ENCODE measurements at places on chromosomes 6 and 20.
A peak's percentile ranks its signal among the peaks of the same experiment; 100 is the strongest.

DNA sequence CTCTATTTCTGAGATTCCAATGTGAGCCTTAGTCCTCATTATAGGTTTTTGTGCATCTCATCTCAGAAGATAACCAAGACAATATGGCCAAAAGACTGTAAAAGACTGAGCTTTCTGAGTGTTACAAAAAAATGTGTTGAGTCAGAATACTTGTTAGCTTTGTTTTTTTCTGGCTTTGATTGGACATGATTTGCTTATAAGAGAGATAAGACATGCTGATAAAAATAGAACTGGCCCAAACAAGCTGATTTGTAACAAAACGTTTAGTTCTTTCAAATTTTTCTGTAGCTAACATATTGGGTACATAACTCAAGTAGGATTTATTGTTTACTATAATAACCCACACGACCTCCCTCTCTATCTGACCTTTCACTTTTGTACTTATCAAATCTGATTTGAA, 32.9 kb downstream of the FILIP1 start:
- peak; percentile 53 for DNase-seq

- DNase-seq, result no peak
These were observed 167.6 kb upstream of the GJE1 start for GRCh38 chr6:141965016-141965545.

DNA sequence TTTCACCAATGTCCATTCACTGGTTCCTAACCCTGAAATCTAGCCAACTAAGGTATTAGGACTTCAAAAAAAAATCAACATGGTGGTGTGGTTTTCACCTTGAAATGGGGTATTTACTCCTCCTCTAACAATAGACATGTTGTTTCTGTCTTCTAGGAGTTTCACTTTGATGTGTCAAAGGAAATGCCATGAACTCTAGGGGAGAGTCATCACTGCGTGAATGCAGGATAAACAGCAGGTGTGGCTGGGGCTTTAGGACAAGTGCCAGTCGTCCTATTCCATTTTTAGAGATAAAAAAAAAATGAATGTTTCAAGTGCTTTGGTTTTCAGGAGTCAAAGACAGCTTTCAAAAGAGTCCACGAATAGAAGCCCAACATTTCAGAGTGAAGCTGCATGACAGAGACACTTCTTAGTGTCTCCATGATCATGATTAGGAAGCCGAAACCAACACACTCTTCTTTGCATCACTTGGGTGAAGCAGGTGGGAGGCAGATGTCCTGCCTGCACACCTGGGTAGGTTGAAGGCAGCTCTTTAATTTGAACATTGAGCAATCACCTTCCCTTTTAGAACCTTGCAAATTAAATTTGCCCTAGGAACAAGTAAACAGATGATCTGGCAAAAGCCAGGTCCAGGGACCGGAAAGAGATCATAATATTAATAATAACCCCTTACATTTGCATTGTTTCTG, 328.5 kb upstream of the PRDM1 start:
- no peak for DNase-seq

GRCh38 chr6:106964099-106964498, 10.4 kb downstream of the CD24 start:
- DNase-seq, result no peak

GRCh38 chr6:158706369-158706982, 56.6 kb downstream of the SYTL3 start:
- peak; percentile 23 for DNase-seq

- DNase-seq, result peak; percentile 78
These were observed 9.4 kb upstream of the COMMD7 start for GRCh38 chr20:32752458-32753250.

- no peak for DNase-seq
These were observed 1543.5 kb downstream of the GRIK2 start for GRCh38 chr6:102936959-102937358.

GRCh38 chr20:52539891-52540290, 348.3 kb upstream of the ZFP64 start:
- DNase-seq, result no peak

DNA sequence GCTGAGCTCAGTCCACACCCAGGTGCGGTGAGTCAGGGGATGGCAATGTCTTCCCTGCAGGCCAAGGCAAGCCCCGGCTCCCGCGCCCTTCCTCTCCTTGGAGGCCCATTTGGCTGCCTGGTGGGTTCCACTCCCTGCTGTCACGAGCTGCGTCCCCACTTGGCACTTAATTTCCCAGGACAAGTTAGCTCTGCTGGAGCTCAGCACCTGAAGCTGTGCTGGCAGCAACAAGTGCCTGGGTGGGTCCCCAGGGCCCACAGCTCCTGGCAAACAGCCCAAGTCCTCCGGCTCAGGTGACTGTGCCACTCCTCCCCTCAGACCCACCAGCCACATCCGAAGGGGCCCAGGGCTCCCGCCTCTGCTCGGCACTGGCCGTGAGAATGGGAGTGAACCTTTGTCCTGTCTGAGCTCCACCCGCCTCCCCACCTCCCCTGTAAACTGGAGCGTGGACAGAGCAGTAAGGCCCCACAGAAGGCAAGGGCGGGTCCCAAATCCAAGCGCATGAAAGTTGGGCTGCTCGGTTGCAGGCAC, 16.9 kb downstream of the LAMA5 start:
- no peak for DNase-seq

GRCh38 chr6:122709922-122710512, 69.5 kb upstream of the FABP7 start:
- no peak for DNase-seq

DNA sequence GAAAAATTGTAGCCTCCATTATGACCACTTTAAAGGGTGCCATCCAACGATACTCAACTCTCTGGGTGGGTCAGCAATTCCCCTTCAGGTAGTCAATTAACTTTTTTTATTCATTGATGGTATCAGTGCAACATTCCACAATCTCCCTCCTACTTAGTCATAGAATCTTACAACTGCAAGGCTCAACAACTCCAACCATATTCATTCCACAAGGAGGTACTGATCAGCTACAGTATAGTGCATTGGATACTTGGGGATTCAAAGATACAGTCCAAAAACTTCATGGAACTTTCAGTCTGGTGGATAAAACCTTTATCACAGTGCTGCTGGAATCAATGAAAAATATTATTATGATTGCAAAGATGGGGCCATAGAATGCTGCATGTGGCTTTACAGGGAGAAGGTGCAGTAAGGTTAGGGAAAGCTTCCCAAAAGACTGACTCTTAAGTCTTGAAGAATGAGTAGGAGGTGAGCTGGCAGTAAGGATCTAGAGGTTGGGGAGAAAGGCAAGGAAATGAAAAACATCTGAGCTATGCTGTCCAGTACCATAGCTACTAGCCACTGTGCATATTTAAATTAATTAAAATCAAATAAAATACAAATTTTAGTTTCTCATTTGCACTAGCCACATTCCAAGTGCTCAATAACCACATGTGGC, 314.7 kb upstream of the PRDM1 start:
- DNase-seq, result peak; percentile 53

GRCh38 chr6:161238081-161238480, 35.8 kb downstream of the AGPAT4 start:
- peak; percentile 82 for DNase-seq

DNA sequence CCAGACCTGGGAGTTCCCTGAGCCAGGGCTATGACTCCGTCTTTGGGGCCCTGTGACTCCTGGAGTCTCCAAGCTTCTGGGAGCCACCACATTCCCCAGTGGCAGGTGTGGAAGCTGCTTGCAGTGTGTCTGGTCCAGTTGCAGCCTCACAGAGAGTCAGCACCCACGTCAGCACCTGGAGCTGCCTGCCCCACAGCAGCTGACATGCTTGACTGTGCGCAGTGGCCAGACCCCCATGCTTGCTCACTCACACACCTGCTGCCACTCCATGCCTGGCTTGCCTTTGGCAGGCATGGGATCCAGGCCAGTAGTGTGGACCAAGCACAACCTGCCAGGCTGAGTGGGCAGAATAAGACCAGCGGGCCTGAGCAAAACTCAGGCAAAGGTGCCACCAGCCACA, 31.0 kb upstream of the ASIP start:
- DNase-seq, result no peak

DNA sequence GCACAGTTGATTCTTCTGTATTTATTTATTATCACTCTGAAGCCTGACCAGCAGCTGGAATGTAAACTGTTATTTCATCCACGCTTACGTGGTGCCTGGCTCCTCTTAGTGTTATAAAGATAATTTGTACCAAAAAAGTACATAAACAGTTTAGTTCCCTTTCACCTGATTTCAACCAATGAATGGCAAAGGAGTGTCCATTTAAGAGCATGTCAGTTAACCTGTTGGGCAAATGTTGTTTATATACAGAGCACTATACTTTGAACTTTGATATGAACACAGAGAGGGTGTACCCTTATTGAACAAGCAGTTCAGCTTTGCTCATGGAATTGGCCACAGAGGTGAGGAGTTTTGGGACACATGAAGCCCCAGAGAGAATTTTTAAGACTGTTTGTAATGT, 7.2 kb upstream of the CTCFL start:
- DNase-seq, result no peak

GRCh38 chr6:169890901-169891300, 139.5 kb downstream of the ERMARD start:
- no peak for DNase-seq

GRCh38 chr6:129637340-129638054, 72.5 kb downstream of the ARHGAP18 start:
- DNase-seq, result no peak

DNA sequence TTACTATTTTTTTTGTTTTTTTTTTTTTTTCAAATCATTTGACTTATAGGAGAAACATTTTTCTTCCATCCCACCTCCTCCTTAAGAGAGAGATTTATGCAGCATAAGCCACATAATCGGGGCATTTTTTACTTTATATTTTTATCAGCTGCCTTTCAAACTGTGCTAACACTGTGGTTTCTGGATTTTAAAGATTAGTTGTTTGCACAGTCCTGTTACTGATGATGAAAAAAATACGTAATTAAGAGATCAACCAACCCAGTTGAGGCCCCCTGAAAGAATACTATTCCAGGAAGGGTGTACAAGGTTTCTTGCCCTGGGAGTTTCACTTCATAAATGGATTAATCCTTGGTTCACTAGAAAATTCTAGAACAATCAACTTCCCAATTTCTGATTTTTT, 68.3 kb downstream of the MMS22L start:
- no peak for DNase-seq

DNA sequence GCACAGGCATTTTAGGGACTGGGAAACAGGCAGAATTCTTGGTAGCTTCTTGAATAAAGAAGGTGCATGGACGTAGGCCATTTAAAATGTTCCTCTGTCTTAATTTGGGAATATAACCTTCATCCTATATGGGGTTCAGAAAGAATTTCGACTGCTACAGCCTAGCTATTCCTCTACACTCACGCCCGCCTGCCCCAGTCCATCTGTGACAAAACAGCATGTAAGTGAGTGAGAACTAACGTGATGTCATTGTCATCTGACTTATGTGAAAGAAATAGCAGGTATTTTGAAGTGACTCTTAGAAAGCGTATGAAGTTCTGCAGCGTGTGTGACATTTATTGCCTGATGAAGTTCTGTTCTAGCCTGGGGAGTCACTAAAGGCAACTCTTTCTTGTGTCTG, 52.2 kb upstream of the SLC22A1 start:
- DNase-seq, result no peak

DNA sequence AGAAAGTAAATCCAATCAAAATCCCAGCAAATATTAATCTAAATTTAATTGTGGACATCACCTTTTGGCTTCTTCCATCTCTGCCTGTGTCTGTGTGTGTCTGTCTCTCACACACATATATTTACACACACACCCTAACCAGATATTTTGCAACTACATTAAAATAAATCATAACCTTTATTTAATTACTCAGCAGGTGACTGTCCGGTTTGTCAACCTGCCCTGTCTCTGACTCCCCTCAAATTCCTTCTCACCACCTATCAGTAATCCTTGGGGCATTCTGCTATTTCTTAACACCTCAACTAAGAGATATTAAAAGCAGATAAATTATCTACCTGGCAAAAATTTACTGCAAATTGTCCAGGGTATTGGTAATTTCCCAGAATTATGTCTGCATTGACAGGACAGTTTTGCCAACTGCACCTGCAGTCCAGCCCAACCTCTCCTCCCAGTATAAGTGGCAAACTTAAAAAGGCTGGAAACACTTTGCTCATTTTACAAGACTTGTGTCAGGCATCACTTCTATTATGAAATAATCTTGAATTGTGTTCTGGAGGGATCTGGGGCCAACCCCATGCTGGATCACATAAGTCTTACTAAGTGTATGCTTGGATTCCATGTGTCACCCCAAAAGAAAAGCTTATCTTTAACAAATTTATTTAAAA, 216.1 kb downstream of the GMDS start:
- no peak for DNase-seq

- DNase-seq, result no peak
These were observed 153.0 kb downstream of the PTPRK start for GRCh38 chr6:128367437-128367836.

GRCh38 chr6:145352382-145353080, 382.8 kb downstream of the EPM2A start:
- no peak for DNase-seq

DNA sequence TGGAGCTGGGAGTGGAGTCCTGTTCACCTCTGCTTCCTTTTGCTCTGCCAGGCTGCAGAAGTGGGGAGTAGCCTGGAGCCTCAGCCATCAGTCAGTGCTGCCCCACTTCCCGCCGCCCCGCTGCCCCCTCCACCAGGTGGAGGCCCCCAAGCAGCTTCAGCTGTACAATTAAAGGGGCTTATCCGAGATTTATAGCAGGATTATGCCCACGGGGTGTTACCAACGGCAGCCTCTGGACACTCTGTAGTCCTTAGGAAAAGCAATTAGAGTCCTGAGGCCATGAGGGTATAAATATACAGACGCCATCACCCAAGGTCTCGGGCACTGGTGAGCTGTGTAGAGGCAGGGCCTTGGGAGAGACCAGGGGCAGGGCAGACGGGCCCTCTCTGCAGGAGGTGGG, 55.4 kb downstream of the GRM4 start:
- DNase-seq, result no peak

DNA sequence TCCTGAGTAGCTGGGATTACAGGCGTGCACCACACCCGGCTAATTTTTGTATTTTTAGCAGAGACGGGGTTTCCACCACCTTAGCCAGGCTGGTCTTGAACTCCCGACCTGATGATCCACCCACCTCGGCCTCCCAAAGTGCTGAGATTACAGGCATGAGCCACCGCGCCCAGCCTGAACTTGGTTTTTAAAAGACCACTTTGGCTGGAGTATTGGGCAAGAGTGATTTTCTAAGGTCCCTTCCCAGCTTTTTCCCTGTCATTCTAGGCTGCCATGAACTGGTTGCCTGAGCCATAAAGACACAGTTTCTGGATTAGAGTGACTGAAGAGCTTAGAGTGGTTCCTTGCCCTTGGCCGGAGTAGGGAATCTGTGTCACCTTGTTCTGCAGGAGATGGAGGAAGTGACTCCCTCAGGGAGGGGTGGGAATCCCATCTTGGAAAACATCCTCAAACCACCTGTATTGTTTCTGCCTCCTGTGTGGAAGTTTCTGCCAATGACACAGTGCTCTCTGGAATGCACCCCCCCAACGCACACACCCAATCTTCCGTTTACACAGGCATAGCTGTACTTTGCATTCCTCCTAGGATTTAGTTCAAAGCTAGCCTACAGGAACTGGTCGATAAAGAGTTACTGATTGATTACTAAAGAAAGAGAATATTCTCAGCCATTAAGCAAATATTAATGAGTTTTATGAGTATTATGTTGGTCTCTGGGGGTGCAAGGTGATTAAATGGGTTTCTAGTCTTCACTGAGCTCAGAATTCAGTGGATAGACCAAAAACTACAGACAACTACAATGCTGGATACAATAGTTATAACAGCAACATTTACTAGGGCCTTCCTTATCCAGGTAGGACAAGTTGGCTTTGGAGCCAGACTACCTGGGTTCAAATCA, 18.2 kb downstream of the BCL2L1 start:
- peak; percentile 85 for DNase-seq

GRCh38 chr20:50274570-50275430, 84.2 kb downstream of the CEBPB start:
- DNase-seq, result no peak

- DNase-seq, result peak; percentile 9
These were observed 64.9 kb downstream of the C6orf58 start for GRCh38 chr6:127641905-127642304.

All from astrocyte (in vitro differentiated cells and primary cell).